ENCODE measurements at places on chromosomes 13 and 19. TPM values are rescaled to one million over a fixed set of nuclear protein-coding genes. Genes with fewer than 3 reads are reported as not detected.

GRCh38 chr19:8261347-8261746, 46.8 kb downstream of the CD320 start:
- DNase-seq, result no peak

DNA sequence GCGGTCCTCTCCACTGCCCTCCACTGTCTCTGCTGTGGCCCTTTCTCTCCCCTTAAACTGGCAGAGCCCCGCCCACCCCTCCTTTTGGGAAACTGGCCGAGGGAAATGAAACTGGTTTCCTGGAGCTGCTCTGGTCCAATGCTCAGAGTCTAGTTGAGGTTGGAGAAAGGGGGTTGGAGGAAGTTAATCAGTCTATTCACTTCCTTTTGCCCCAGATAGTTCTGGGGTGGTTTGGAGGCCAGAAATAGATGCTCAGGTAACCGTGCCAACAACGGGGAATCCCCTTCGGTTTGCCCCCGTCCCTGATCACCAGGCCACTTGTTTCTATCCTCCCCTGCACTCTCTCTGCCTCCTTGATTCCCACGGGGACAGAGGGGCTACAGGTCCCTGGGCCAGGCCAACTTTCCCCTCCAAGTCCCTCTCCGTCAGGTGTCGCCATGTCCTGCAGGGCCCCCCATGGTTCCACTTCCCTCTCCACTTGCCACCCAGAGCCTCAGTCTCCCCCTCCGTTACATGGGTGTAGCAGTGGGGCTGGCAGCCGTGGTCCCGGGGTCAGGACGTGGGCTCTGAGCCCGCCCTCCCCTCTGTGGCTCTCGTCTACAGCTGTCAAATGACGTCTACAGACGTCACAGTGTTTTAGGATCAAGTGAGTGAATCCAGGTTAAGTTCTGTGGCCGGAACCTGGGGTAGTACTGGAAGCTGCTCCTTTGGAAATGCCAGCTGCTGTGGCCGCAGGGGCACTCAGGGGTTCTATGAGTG, at the start of gene IL4I1:
Gene IL4I1 (minus strand): TSS at position 25 of the 759 bp plus-strand sequence. CDS start 727 bp downstream, outside the sequence.
- no peak for DNase-seq

DNA sequence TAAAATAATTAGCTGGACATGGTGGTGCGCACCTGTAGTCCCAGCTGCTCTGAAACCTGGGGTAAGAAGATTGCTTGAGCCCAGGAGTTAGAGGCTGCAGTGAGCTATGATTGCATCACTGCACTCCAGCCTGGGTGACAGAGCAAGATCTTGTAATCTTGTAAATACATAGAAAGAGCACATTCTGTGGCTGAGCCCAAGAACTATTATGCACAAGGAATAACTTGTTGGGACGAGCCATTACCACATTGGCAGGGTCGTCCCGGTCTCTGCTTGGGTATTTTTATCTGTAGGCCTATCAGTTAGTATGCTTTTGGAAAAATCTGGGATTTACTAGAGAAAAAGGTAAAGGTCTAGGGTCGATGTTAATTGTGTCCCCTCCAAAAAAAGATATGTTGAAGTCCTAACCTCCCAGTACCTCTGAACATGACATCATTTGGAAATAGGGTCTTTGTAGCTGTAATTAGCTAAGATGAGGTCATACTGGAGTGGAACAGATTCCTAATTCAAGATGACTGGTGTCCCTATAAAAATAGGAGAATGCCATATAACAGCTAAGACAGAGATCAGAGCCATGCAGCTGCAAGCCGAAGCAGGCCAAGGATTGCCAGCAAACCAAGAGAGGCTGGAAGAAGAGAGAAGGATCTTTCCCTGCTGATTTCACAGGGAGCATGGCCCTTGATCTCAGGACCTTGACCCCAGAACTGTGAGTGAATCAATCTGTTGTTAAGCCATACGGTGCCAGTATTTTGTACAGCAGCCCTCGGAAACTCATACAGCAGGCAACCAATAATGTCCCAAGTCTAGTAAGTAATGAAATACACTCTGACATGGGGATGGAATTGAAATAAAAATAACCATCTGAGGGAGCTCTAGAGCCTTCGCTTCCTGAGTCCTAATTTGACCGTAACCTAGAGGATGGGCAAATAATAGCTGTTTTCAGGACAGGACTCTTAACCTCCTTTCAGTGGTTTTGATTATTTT, 77.0 kb downstream of the TM9SF2 start:
- DNase-seq, result no peak

DNA sequence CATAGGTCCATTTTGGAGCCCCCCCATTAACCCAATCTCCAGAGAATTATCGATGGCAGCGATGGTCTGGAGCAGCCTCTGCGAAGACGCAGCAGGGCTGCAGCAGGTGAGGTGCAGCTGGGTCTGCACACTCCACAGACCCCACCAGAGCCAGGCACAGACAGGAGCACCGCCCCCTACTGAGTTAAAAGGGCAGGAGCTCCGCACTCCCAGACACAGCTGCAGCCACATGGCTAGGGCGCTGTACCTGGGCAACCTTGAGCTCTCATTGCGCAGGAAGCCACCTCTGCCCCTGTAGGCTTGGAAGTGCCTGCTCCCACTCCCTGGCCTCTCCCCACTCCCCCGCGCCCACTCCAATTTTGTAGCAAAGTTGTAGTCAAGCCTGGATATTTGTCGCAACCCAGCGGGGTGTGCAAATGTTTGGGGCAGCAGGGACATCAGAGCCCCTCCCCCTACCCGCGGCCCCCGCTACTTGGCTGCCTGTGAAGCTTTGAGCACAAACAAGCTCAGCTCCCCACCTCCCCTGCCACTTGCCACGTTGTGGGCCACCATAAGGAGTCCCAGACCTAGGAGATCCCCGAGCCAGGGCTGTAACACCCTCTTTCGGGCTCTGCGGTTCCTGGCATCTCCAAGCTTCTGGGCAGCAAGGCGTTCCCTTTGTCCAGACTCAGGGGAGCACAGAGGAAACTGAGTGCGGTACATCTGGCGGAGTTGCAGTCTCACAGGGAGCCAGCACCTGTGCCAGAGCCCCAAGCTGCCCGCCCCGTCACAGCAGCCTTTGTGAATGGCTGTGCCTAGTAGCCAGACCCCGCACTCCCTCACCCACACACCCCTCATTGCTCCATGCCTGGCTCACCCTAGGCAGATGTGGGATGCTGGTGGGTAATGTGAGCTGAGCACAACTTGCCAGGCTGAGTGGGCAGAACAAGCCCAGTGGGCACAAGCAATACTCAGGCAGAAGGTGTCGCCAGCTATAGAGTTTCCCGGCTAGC, 949.7 kb upstream of the SLITRK1 start:
- DNase-seq, result no peak

- no peak for DNase-seq
These were observed 420.5 kb upstream of the KLF12 start for GRCh38 chr13:74554569-74555275.

DNA sequence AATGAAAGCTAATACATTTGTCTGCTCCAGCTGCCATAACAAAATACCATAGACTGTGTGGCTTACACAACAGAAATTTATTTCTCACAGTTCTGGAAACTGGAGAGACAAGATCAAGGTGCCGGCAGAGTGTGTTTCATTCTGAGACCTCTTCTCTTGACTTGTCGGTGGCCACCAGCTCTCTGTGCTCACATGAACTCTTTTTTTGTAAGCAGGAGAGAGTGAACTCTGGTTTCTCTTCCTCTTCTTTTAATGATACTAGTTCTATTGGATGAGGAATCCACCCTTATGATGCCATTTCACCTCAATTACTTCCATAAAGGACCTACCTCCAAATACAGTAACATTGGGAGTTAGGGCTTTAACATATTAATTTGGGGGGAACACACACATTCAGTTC, 11.7 kb downstream of the KCTD12 start:
- no peak for DNase-seq

GRCh38 chr13:100112186-100112838, 23.4 kb downstream of the PCCA start:
- DNase-seq, result no peak

- DNase-seq, result no peak
These were observed 1378.7 kb upstream of the PRR20A start for GRCh38 chr13:55761986-55762385.

GRCh38 chr13:69324090-69324886, 783.3 kb upstream of the ATXN8OS start:
- DNase-seq, result no peak

GRCh38 chr13:107329991-107330390, 762.1 kb upstream of the ARGLU1 start:
- no peak for DNase-seq

- DNase-seq, result no peak
These were observed 73.6 kb upstream of the STK24 start for GRCh38 chr13:98650396-98651107.

- DNase-seq, result no peak
These were observed 442 bp downstream of the RAB8A start for GRCh38 chr19:16111909-16112752.

DNA sequence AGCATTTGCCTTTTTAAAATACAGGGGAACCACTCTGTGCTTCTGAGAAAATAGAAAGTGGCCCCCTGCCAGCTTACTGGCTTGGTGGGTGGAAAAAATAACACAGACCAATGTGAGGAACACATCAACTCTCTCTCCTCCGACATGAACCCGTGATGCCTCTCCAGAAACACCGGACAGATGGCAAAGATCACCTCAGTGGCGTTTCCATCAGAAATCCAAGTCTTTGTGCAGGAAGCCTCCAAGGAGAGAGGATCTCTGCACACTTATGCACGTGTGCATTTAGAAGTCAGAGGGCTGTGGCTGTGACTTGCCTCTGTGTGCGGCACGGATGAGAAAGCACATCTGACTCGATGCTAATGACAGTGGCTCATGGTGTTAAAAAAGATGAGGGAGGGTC, 112.3 kb upstream of the KLF12 start:
- DNase-seq, result no peak

DNA sequence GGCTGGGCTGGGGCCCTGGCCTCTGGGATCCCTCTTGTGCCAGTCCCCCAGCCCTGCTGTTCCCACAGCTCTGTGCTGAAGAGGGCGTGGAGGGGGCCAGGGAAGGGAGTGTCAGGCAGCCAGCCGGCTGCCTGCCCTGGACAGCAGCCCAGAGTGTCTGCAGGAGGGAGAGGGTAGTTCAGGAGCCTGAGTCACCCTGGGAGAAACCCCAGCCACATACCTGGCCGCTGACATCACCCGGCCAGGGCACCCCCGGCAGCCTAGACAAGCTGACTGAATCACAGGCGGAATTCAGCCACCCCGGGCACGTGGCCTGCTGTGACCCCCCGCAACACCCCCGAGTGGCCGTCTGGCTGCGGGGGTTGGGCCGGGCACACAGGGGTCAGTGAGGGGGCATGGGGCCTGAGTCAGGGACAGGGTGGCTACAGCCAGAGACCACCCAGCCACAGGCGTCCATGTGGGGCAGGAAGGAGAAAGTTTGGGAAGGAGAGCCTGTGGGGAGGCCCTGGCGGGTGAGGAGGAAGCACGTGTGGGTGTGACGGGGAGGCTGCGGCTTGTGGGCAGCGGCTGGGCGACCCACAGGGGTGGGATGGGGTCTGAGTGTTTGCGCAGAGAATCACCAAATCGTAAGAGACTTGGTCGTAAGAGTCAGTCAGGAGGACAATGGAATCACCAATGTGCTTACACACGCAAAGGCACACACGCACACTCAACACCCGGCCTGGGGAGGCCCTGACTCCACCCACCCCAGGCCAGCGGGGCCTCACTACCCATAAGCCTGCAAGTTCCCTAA, 11.9 kb upstream of the FOSB start:
- peak; percentile 96 for DNase-seq

DNA sequence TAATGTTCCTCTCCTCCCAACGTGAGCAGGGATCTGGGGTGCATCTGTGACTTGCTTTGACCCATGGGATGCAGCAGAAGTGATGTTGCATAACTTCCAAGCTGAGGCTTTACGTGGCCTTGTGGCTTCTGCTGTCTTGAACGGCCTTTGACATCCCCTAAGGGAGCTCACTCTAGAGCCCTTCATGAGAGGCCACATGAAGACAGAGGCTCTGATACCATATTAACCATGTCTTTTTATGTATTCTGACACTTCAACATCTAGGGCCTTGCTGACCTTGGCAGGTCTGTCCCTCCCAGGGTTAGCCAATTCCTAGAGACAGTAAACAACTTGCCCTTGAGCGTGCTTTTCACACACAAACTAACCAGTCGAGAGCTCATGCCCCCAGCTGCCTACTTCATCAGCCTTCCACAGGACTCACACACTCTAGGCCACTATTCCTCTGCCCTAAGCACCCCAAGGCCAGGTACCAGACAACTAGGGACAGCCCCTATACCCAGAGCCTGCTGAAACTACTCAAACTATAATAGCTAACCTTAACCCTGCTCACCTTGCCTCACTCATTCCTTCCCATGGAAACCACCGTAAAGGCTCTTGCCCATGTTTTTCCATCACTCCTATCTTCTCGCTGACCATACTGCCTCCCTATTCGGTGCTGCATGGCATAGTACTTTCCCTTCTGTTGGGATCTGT, 45.4 kb downstream of the CCDC70 start:
- DNase-seq, result no peak

DNA sequence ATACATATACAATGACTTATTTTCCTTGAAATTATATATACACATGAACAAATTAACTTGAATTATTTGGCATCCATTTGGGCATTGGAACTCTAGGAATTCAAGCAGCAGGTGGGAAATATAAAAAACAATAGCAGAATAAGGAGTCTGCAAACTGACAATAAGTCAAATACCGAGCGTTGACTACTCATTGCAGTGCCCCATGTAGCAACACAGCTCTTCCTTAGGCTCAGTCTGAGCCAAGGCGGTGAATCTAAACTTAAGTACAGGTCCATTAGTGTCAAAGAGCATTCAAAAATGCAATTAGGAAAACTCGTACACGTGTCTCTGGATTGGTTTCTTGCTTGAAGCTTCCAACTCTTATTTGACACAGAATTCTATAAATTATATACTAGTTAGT, 462.5 kb upstream of the KLF12 start:
- no peak for DNase-seq

GRCh38 chr19:5691822-5692722, 2.0 kb downstream of the RPL36 start:
- no peak for DNase-seq

RUBCNL gene
- 1.2 TPM for total RNA-seq

DNA sequence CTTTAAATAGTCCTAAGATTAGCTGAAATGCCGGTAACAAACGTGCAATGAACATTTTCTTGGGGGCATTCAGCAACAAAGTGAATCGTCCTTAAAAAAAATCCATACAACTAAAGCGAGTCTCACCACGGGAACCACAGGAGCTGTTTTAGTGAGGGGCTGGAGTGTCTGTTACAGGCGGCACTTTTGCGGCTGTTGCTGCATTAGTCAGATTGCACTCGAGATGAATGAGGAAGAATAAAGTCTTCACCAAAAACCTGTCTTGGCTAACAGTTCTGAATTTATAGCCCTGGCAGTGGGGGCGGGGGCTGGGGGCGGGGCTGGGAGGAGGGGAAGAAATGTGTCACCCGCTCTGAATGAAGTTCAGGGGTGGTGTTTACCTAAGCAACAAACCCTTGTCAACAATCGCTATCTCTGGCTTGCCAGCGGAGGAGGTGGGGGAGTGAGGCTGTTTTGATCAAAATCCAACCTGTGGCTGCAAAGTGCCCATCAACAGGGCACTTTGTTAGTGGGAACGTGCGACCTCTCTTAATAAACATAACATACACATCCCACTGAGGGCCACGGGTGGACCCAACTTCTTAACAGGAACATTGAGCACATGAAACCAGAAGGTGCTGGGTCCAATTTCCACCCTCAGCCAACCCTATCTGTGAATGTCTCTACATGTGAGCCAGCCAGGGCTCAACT, 44.5 kb downstream of the RFX2 start:
- no peak for DNase-seq

- DNase-seq, result peak; percentile 90
These were observed 7.5 kb upstream of the OR10H5 start for GRCh38 chr19:15779756-15780476.

Measured in esophagus muscularis mucosa (tissue), 4 donors.